Stimulated activated CD8-positive, alpha-beta memory T cell treated with anti-CD3 and anti-CD28 coated beads, Interleukin-4, amount 100 ng/mL, for 1 hour (primary cell): ENCODE measurements at places on chromosomes 5 and 9.

GRCh38 chr9:13424204-13424603, 144.7 kb upstream of the MPDZ start:
- DNase-seq: no peak

GRCh38 chr5:163504079-163504931, 1.1 kb upstream of the MAT2B start:
- DNase-seq: no peak

- no peak for DNase-seq
These were observed 35.4 kb downstream of the MAN2A1 start for GRCh38 chr5:109725135-109725534.

DNA sequence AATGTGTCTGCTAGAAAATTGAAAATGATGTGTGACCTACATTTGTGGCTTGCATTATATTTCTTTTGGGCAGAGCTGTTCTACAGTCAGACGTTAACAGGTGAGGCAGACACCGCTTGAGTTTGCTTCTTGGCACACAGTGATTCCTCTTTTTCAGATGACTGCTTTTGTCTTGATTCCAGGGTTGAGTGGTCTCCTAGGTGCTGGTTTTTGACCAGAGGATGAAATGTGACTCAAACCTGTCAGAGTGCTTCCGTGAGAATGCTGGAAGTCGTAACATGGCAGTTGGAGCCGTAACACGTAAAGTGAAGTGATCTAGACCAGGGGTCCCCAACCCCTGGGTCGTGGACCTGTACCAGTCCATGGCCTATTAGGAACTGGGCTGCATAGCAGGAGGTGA, 28.3 kb upstream of the NDFIP1 start:
- DNase-seq: no peak

DNA sequence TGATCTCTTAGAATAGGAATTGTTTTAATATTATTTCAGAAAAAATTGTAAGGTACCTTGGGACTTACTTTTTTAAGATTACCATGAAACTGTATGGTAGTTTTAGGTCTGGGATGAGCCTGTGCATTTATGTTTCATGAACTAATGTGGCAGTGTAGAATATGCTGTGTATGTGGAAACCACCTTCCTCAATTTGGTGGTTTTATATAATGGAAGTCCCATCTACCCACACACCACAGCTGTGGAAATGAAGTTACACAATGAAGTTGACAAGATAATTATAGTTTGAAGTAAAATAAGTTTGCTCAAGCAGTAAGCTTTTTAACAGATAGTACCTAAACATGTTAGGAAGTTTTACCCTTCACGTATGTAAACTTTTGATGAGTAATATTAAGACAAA, 24.4 kb downstream of the WDR36 start:
- DNase-seq: no peak

GRCh38 chr5:27241564-27242257, 203.3 kb upstream of the CDH9 start:
- DNase-seq: no peak

DNA sequence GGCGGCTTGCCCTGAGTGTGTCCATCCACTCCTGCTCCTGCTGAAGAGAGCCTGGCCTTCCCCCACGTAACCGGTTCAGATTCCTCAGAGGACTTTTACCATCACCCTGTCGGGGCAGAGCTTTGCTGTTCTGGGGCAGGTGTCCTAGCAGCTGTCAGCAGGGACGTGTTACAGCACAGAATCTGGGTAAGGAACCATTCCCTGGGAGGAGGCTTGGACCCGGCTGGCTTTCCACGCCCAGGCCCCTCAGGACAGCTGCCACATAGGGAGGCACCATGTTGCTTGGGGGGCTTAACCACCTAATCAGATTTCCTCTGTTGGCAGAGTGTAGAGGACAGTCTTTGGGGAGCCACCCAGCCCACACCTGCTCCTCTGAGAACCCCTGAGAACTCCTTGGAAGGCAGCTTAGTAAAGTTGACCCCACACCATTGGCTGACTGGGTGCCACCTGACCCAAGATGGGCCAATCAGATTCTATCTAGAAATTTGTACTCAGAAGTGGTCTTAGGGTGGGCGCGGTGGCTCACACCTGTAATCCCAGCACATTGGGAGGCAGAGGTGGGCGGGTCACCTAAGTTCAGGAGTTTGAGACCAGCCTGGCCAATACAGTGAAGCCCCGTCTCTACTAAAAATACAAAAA, 23.3 kb upstream of the EEIG1 start:
- no peak for DNase-seq

- DNase-seq: no peak
These were observed 1.3 kb upstream of the LHX2 start for GRCh38 chr9:124010303-124010664.

DNA sequence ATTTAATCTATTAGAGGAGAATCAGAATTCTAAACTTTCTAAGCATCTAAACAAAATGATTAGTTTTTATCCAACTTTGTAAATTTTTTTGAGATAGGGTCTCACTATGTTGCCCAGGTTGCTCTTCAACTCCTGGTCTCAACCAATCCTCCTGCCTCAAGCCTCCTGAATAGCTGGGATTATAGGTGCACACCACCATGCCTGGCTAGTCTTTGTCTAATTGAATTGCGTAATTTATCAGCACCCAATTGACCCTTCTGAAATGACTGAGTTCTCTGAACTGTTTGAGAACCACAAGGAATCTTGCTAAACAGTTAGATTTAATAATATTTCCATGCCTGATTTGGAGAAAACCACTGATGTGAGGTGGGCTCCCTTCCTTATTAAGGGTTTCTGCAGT, 75.7 kb downstream of the PJA2 start:
- DNase-seq: no peak

GRCh38 chr5:79183617-79184016, 52.3 kb upstream of the JMY start:
- DNase-seq: no peak

GRCh38 chr5:137245438-137245837, 253.7 kb downstream of the SPOCK1 start:
- DNase-seq: no peak

GRCh38 chr5:5343568-5343967, 78.9 kb upstream of the ICE1 start:
- DNase-seq: no peak

GRCh38 chr5:36521838-36522745, 84.3 kb upstream of the SLC1A3 start:
- no peak for DNase-seq

- no peak for DNase-seq
These were observed 119.4 kb downstream of the CEP120 start for GRCh38 chr5:123303802-123304201.

GRCh38 chr5:151068433-151069197, 12.2 kb downstream of the TNIP1 start:
- no peak for DNase-seq

GRCh38 chr5:81854915-81855314, 104.0 kb upstream of the SSBP2 start:
- DNase-seq: no peak
